Keratinocyte (primary cell): ENCODE measurements at places on chromosomes 7 and 10. TPM values are rescaled to one million over a fixed set of nuclear protein-coding genes. Genes with fewer than 3 reads are reported as not detected.

SCRN1 gene
- polyA plus RNA-seq, result 46.0 to 58.2 TPM (median 52.3 TPM) in 3 replicates

NSUN5 gene
- 16.8 to 20.4 TPM (median 20.2 TPM) in 3 replicates for polyA plus RNA-seq

AGAP3 gene
- 64.3 to 96.7 TPM (median 83.2 TPM) in 3 replicates for polyA plus RNA-seq

CPA2 gene
- 0.33 to 0.41 TPM (median 0.36 TPM) in 3 replicates for polyA plus RNA-seq

SPAM1 gene
- not detected in 3 replicates for polyA plus RNA-seq

CYP3A7 gene
- polyA plus RNA-seq, result not detected in 3 replicates
